ENCODE measurements at places on chromosomes 4 and X. TPM values are rescaled to one million over a fixed set of nuclear protein-coding genes. Genes with fewer than 3 reads are reported as not detected.

DNA sequence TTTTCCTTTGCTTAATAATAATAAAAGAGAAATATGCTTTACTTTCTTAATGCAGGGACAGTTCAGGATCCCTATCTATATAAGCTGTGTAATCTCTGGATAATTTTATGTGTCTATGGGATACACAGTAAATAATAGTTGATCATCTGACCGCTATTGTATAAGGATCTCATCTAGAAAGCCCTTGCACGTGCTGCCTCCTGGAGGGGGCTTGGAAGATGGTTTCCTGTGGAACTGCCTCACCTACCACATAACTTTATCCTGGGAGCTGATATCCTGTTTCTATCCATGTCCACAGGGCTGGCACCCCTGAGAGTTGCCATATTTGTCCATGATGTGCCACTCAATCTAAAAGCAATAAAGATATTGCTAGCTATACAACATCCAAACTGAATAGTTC is 139.3 kb upstream of the FRMPD4 start:
- DNase-seq = no peak

GRCh38 chr4:186079694-186080093 is 10.7 kb downstream of the TLR3 start:
- no peak for DNase-seq

DNA sequence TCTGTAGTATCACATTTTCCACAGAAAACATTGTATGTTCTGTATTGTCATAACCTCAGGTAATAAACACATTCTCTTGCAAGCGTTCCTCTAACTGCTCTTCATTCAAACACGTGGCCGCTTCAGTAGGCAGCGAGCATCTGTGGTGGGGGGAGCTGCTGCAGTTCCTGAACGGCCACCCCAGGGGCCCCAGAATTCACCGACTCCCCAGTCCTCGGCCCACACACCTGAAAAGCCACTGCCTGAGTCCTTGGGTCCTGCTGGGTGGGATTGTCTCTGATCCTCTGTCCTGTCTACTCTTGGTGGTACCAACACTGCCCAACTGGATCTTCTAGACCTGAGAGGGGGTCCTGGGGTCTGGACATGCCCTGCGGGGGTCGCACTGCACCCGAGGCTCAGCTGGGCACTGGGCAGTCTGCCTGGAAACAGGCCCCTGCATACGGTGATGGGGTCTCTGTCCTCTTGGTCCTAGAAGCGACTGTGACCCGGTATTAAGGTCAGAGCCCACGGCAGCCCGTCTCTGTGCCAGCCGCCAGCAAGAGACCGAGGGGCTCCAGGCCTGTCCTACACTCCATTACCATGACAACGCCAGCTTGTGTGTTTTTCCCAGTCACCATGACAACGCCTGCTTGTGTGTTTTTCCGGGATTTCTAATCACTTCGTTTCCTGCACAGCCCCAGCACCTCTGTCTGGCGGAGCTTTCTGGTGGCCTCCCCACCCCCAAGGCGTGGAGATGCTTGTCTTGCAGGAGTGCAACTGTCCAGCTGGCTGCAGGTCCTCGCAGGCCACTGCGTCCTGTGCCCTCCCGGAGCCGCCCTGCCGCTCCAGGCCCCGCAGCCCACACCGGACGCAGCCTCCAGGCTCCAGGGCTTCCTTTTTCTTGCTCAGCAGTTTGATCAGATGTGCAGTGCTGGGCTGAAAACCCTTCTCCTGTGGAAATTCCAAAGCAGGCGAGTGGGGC is 16.0 kb downstream of the CTBP1 start:
- DNase-seq = no peak

- no peak for DNase-seq
Observed at GRCh38 chrX:103386332-103386731, 10.0 kb downstream of the BEX3 start.

- DNase-seq = no peak
Observed at GRCh38 chrX:119757646-119757978, 776 bp upstream of the SOWAHD start.

DNA sequence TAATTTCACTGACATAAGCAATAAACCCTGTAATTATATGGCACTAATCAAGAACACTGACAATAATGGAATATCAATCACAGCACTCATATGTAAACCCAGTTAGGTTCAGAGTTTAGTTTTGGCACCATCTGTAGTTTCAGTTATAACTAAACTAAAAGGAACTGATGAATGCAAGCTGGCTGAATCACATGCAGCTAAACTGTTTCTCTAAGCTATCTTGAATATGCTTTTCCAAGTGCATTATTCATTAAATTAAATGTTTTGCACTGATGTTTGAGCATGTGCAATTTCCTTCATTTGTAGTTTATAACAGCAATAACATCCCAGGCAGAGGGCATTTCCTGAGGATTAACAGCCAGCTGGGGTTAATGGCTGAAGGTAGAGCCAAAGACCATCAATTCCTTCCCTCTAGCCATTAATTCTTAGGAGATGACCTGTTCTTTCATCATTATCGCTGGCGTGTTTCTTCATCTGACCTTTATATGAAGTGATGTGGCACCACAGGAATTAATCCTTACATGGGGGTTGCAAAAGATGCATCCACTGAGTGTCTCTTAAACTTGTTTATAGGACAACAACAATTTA is 562.8 kb upstream of the IGFBP7 start:
- DNase-seq = no peak

DNA sequence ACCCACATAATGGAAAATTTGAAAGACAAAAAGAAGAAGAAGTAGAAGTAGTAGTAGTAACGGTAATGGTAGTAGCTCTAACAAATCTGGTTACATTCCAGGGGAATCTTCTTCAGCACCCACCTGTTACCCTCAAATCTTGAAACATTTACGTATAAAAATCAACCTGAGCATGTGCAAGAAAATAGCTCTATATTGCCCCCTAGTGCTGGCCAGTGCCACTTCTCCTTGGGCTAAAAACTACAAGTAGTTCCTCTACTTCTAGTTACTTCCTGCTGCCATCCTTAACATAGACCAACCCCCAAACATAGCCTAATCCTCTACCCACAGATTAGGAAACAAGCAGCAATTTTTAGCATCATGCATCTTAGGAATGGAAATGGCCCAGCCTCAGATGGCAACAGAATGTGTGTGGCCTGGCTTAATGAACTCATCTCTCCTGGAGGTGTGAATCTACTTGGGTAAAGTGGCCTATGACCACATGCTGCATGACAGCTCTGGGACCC is 3.1 kb downstream of the PDGFC start:
- peak; percentile 70 for DNase-seq

DNA sequence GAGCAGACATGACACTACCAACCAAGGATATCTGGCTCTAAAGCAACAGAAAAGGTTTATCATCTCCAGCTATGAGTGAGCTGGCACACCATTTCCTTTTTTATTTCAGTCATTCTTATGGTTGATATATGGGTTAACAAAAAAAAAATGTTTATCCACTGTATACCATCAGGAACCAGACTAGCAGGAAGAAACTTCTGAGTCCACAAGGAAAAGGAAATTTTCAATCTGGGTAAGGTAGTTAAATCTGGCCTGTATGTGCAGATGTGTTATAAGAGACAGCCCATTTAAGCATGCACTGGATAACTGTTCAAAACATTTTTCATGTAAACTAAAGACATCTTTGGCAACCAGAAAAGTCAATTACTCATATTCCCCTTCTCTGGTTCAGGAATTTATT is 35.0 kb downstream of the AMMECR1 start:
- DNase-seq = no peak

- DNase-seq = no peak
Observed at GRCh38 chr4:132056496-132056895, 1092.6 kb upstream of the PCDH10 start.

DNA sequence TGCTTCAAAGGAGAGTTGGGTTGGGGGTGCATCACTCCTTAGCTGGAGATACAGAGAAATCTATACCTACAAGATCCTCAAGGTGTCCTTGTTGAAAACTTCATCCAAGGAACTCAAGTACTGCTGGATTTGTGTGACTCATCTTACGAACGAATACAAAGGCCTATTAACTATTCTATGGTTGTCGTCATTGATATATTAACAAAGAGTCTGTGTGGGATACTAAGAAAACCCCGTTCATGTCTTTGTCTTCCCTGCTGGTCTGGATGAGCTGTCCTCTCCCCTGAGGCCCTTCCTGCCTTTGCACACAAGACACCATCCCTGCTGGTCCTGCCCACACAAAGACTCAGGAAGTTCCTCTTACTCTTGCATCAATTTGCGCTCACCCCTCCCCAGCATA is 54.9 kb upstream of the IRF2 start:
- no peak for DNase-seq

DNA sequence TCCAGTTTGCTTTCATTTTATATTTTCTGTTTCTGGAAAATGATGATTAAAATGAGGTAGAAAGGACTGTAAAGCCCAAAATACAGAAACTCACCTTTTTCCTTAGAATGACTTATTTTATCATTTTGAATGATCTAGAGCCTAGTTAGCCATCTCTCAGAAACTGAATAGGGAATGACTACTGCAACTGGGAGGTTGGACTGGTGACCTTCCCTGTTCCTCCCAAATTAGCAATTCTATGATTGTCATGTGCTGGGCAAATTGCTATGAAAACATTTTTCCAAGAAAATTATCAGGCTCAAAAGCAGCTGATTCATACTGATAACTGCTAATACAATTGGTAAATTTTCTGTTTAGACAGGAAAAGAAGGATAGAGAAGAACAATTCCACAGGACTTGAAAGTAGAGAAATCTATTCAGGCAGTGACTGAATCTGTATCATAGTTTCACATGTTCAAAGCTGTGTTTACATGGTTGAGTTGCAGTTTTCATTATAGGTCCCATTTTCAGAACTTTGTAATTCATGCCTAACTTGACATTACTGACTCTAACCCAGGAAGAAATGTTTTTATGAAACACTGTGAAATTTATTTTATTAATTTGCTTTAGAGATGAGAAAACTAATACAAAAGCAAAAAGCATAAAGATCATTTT is 43.4 kb upstream of the SEC24B start:
- no peak for DNase-seq

GRCh38 chr4:99352602-99353537 is at the start of gene ADH1C:
Gene ADH1C, minus strand, starts transcription at chr4:99352746. Its CDS starts 71 bp downstream, at chr4:99352675.
- DNase-seq = peak; percentile 28

GRCh38 chrX:42680666-42681065 is 97.3 kb downstream of the PPP1R2C start:
- no peak for DNase-seq

DNA sequence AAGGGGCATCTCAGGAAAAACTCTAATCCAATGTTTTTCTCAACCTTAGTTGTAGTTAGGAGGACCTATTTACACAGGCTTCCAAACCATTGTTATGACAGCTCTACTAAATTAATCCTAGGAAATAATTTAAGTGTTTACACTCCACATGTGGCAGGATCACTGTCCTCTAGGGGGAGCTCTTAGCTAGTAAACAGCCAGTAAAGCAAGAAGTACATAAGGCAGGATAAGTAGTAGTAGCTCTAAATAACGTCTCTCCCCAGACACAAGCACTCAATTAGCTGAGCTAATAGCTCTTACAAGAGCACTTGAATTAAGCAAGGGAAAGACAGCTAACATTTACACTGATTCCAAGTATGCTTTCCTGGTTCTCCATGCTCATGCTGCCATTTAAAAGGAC is 37.3 kb downstream of the NUDT11 start:
- no peak for DNase-seq

The RBM47 gene
- 619 TPM for total RNA-seq

The COL25A1 gene
- 0.14 TPM for total RNA-seq

The SYTL5 gene
- 3.0 TPM for total RNA-seq

The GC gene
- not detected for total RNA-seq

Data from transverse colon (tissue), 4 donors.